ENCODE measurements at places on chromosomes 5 and 9. TPM values are rescaled to one million over a fixed set of nuclear protein-coding genes. Genes with fewer than 3 reads are reported as not detected.

Gene CAMK2A
- total RNA-seq = 1.7 TPM

DNA sequence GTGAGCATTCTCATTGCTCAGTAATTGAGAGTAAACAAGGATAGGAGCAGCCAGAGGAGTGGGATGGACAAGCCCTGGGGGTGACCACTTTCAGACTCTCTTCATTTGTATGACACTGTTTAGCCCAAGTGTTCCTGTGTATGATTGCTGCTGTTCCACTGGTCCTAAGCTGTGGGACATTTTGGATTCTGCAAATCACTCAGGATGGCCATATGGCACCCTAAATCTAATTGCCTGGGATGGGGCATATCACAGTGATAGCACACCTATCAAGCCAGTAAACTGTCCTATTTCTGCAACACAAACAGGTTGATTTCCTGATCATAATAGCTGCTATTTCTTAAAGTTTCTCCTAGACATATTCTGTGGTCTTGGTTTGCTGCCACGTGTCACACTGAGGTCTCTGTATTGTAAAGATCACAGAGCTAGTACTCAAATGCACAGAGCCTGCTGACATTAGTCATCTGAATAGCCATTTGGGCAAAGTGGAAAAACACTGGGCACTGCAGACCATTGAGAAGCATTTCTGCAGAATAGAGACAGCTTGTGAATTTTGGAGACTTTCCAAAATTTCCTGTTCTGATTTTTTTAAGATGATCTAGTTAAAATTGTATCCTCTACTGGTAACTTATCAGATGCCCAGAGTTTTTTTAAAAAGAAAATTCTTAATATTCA lies 320.2 kb downstream of the RFX3 start:
- no peak for DNase-seq

Gene KLF4
- 61.8 TPM for total RNA-seq

- no peak for DNase-seq
Measured at GRCh38 chr9:34573599-34574325, 15.8 kb downstream of the CNTFR start.

Gene CCL27
- total RNA-seq = not detected

DNA sequence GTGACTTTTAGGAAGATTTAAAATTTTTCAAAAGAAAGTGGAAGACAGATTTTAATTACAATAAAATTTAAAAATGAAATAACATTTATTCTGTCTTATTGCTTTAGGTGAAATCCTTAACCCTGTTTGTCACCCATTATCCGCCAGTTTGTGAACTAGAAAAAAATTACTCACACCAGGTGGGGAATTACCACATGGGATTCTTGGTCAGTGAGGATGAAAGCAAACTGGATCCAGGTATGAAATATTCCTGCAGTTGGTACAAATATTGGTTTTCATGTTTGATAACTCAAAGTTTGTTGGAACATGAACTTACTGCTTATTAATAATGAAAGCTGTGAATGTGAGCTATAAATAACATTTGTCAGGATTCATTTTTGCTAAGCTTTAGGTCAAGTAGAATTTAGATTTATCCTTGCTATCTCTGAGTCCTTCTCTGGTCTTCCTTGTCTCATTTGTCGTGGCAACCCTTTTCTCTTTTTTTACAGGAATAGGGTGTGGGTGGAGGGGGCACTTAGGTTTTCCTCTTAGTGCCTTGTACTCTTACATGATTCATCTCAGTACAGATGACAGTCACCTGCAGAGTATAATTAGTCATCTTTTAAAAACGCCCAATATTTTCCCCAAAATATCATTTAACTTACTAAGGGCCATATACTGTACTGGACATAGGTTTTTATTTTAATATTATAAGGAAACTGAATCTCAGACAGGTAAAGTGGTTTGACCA lies 95.3 kb upstream of the RASGRF2 start:
- no peak for DNase-seq
